ENCODE measurements at places on chromosomes 1 and 21. TPM values are rescaled to one million over a fixed set of nuclear protein-coding genes. Genes with fewer than 3 reads are reported as not detected.

- no peak for DNase-seq
- no peaks in the 10 kb centered on the region for H3K36me3 ChIP-seq
Observed at GRCh38 chr21:39115576-39116235, 67.5 kb downstream of the PSMG1 start.

DNA sequence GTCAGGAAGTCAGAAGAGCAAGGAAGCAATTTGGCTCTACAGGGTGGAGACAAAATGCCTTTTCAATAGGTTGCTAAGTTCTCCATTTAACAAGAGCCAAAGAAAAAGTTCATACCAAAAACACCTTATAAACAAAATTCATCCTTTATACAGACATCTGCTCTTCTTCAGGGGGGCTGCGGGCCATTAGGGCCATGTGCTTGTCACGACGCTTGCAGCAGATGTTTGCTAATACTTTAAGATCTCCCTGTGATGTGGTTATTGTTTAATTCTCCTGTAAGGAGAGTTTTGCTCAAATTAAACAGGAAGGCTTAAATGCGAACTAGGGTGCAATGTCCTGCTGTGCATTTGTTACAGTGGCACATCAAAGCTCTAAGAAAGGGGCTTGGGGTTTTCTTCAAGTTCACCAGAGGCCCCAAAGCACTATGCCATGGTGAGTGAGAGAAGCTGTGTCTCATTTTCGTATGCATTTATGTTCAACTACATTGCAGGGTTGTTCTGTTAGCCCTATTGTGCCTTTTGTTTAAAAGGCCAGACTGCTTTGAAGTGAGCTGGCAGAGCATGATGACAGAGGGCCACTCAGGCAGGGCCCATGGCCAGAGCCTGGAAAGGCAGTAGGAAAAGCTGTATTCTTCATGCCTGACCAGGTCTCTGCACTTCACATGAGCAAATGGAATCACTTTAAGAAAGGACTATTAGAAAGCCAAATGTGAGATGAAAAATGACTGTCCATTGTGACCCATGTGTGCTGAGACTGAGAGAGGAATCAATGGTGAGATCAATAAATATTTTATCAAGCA, 24.8 kb upstream of the NTPCR start:
- peaks cover 6% of the 10 kb centered on the region for H3K36me3 ChIP-seq
- no peaks in the 10 kb centered on the region for H3K27me3 ChIP-seq

TMEM52 gene
- total RNA-seq: 0.99 TPM

GRCh38 chr1:214472364-214472763, 79.0 kb downstream of the PTPN14 start:
- H3K27me3 ChIP-seq: peaks cover 26% of the 10 kb centered on the region
- H3K4me3 ChIP-seq: no peak overlapping the region
- DNase-seq: no peak
- peaks cover 22% of the 10 kb centered on the region for H3K4me1 ChIP-seq

SCAMP3 gene
- 147 TPM for total RNA-seq

DNA sequence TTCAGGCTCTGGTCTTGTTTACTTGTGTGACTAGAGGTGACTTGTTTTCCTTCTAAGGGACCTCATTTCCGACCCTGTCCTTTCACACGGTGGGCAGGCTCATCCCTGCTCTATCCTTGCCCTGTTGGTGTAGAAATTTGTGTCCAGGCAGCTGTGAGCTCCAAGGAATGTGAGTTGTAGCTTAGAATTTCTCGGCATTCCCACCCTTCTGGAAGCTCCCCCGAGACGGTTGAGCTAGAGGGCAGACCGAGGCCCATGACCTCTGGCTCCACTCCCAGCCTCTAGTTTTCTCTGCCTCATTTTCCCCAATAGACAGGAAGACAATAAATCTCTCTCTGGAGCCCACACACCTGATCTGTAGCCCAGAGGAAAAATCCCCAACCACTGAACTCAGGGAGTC, 100.9 kb downstream of the NAV1 start:
- no peak for DNase-seq
- no peaks in the 10 kb centered on the region for H3K36me3 ChIP-seq
- H3K4me1 ChIP-seq: no peaks in the 10 kb centered on the region
- no peak overlapping the region for H3K4me3 ChIP-seq
- no peak overlapping the region for H3K27ac ChIP-seq

TRAPPC3 gene
- total RNA-seq: 74.2 TPM

- H3K27me3 ChIP-seq: peaks cover 14% of the 10 kb centered on the region
- no peak for DNase-seq
- no peak overlapping the region for H3K27ac ChIP-seq
- peaks cover 37% of the 10 kb centered on the region for H3K4me1 ChIP-seq
Observed at GRCh38 chr1:228862542-228863505, 127.5 kb downstream of the RHOU start.

DNA sequence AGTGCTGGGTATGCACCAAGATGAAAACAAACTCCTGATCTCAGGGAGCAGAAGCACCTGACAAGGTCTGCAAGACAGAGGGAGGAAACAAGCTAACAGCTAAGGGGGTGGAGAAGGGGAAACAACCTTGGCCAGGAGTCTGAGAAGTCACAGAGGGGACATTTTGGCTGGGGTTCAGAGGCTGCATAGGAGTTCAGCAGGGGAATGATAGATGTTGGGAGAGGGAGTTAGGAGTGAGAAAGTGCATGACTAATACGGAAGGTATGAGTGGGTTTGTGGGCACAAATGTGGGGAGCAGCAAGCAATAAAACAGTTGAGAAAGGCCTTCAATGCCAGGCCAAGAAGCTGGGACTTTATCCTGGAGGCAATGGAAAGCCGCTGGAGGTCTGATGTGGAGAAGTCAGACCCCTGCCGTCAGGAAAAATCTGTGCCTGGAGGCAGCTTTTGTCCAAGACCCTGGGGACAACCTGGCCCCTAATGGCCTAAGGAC, 16.4 kb downstream of the EPHA2 start:
- peaks cover 11% of the 10 kb centered on the region for H3K4me1 ChIP-seq
- H3K36me3 ChIP-seq: no peaks in the 10 kb centered on the region
- H3K27ac ChIP-seq: peak overlapping the region; percentile 31
- H3K27me3 ChIP-seq: peaks cover 7% of the 10 kb centered on the region
- no peak overlapping the region for H3K4me3 ChIP-seq

DNA sequence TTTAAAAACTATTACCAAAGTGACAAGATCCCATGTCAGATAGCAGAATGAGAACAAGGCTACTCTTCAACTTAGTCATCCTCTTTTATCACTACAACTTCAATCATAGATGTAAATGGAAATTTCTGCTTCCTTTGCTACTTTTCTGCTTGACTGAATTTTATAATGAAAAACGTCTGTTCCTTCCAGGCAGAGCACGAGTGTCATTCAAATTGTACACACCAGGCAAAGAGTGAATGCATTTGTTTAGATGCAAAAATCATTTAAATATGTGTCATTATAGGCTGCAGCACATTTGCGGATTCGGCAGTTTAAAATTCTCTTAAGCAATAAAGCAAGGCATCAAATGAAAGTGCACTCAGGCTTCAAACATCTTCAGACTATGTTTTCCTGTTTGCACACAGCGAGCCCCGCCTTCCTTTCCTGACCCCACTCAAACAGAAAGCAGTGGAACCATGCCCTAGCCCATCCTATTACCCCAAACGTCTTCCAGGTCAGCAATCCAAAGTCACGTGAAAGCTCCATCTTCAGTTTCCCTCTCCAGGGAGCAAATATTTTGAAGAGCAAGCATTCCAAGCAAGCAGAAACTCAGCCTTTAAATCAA, 99.6 kb downstream of the APP start:
- peak; percentile 40 for DNase-seq
- H3K4me1 ChIP-seq: peaks cover 44% of the 10 kb centered on the region
- peak overlapping the region; percentile 58 for H3K27ac ChIP-seq
- H3K27me3 ChIP-seq: no peaks in the 10 kb centered on the region
- peak overlapping the region; percentile 65 for H3K4me3 ChIP-seq
- no peaks in the 10 kb centered on the region for H3K36me3 ChIP-seq

DNA sequence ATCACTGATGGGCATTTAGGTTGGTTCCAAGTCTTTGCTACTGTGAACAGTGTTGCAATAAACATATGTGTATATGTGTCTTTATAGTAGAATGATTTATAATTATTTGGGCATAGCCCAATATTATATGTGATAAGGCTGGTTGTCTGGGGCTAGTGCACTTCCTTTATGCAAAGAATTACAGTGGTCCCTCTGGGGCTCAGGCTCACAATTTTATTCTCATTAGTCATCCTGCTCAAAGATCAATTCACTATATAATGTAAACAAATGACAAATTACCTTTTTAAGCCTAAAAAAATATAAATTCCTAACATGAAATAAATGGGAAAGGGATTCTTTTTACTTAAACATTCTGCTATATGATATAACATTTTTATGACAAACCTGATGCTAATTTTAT, 5.0 kb downstream of the PLPPR4 start:
- H3K36me3 ChIP-seq: no peaks in the 10 kb centered on the region
- H3K4me3 ChIP-seq: no peak overlapping the region
- peaks cover 11% of the 10 kb centered on the region for H3K27me3 ChIP-seq
- no peaks in the 10 kb centered on the region for H3K4me1 ChIP-seq
- DNase-seq: no peak
- no peak overlapping the region for H3K27ac ChIP-seq

- no peaks in the 10 kb centered on the region for H3K27me3 ChIP-seq
- no peak overlapping the region for H3K4me3 ChIP-seq
- peaks cover 72% of the 10 kb centered on the region for H3K4me1 ChIP-seq
- no peak for DNase-seq
Observed at GRCh38 chr1:167106119-167106461, 12.2 kb downstream of the STYXL2 start.

DNA sequence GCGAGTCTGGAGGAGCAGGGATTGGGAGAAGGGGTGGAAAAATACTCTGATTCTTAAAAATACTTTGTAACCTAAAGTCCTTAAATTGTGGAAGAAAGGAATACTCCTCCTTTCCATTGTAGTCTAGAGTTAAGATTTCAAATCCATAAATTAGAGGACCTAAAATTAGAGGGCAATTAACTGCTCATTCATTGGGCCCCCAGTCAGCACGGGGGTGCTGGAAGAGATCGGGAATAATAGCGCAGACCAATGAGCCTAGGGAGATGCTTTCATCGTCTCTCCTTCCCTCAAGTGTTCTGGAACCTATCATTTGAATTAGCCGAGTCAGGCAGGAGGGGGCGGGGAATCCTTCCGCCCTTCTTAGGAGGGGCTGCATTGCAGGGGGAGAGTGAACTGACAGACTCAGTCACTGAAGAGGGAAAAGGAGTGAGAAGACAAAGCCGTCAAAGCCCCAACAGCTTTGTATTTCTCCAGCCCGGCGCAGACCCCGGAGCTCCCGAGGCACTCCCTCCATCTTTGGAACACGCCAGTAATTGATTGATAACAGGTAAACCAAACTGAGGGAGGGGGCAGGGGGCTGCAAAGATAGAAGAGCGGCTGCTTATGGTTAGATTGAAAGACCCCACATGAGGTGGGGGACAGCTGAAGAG, at the start of gene MLLT11:
Gene MLLT11, plus strand, starts transcription at position 391 of the 650 bp plus-strand sequence. CDS start 6,828 bp downstream, outside the sequence.
- peak within 1 kb of the TSS; percentile 97 for H3K27ac ChIP-seq
- peak within 1 kb of the TSS; percentile 95 for H3K4me3 ChIP-seq
- H3K27me3 ChIP-seq: no peaks in the 10 kb centered on the region
- H3K36me3 ChIP-seq: peaks cover 42% of the 10 kb centered on the region
- H3K4me1 ChIP-seq: peaks cover 56% of the 10 kb centered on the region

GOLT1A gene
- total RNA-seq: not detected

DNA sequence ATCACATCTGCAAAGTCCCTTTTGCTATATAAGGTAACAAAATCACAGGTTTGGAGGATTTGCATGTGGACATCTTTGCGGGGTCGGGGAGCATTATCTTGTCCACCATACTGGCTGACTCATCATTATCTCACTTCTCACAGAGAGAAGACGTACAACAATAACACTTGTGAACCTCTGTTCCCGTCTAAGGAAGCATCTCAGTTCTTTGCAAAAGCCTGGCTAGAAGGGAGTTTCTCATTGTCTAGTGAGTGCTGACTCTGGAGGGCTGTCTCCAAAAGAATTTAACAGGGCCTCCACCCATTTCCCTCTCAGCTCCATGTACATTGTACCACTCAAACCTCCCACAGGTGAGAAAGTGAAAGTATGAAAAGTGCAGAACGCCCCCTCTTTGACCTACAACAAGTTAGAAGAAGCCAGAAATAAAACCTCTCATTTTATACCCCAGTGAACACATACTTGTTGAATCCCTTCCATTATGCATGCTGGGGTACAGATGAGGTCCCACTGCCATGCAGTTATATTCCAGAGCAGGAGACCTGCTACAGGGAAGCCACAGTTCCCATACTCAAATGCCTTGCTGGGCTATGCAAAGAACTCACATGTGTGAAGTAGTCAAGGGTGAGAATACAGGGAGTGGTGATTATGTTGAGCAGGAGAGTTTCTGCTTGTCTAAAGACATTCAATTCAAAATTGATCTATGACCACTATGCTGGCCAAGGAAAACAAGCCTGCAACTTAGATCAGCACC, 121.7 kb upstream of the PRDX6 start:
- DNase-seq: no peak
- peaks cover 12% of the 10 kb centered on the region for H3K4me1 ChIP-seq
- no peaks in the 10 kb centered on the region for H3K27me3 ChIP-seq
- no peaks in the 10 kb centered on the region for H3K36me3 ChIP-seq
- H3K27ac ChIP-seq: no peak overlapping the region

- no peak for DNase-seq
- H3K27me3 ChIP-seq: no peaks in the 10 kb centered on the region
- no peak overlapping the region for H3K4me3 ChIP-seq
- H3K4me1 ChIP-seq: no peaks in the 10 kb centered on the region
Observed at GRCh38 chr21:15221799-15222386, 157.1 kb upstream of the NRIP1 start.

DNA sequence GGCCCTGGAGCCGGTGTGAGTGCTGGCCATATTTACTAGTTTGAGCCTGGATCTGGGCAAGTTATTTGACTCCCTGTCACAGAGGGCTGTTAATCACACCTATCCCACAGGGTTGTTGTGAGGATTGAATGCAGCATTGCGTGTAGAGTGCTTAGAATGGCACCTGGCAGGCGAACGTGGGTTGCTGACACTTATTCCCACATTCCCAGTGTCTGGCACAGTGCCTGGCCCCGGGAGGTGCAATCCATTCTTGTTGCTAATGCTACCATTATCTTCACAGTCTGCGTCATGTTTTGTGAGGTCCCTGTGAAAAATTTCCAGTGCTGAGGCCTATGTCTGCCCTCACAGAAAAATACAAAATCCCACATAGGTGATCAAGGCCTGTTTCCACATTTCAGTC, 66.1 kb downstream of the CD2 start:
- no peak overlapping the region for H3K4me3 ChIP-seq
- H3K27me3 ChIP-seq: no peaks in the 10 kb centered on the region
- peaks cover 4% of the 10 kb centered on the region for H3K36me3 ChIP-seq
- H3K27ac ChIP-seq: no peak overlapping the region
- H3K4me1 ChIP-seq: peaks cover 59% of the 10 kb centered on the region

DNA sequence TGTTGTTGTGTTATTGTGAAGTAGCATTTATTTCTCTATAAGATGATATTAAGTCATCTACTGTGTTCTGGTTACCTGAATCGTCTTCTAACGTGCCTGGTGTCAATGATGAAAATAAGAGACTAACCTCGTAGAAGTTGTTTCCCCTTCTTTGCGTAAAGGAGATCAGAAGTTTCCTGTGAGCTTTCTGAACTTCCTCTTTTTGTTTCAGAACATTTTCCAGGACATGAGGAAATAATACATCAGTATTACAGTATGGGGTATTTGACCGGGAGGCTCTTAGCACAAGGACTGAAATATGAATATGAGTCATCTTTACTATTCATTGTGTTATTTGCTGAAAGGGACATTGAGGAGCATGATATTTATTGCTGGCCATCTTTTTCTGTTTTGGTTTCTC, 1.3 kb downstream of the ST6GALNAC3 start:
- H3K27ac ChIP-seq: no peak overlapping the region
- H3K4me1 ChIP-seq: peaks cover 10% of the 10 kb centered on the region
- H3K36me3 ChIP-seq: no peaks in the 10 kb centered on the region

Measured in activated T-helper 1 cell treated with anti-CD3 and anti-CD28 coated beads, Interleukin-12 subunit alpha, Interleukin-12 subunit beta, Interleukin-2, Interleukin-4 antibody, amounts not matched to agents 30 ng/mL and 10 ng/mL and 1 ng/mL, durations not matched to agents 14 hours and 24 hours and 36 hours (primary cell).